ENCODE measurements at places on chromosomes 4 and X.

DNA sequence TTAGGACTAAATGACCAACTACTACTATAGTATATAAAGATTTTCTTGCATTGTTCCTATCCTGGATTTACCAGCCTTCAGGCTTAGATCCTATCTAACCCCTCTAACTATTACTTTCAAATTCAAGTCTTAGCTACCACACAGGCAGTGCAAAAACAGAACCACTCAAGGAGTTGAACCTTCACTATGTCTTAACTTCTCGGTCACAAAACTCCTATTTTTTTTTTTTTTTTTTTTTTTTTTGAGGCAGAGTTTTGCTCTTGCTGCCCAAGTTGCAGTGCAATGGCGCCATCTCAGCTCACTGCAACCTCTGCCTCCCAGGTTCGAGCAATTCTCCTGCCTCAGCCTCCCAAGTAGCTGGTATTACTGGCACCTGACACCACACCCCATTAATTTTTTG is 6.3 kb upstream of the FAM200B start:
- no peaks in the 10 kb centered on the region for H3K36me3 ChIP-seq
- no peaks in the 10 kb centered on the region for H3K4me1 ChIP-seq
- no peak for DNase-seq
- H3K27me3 ChIP-seq = no peaks in the 10 kb centered on the region

DNA sequence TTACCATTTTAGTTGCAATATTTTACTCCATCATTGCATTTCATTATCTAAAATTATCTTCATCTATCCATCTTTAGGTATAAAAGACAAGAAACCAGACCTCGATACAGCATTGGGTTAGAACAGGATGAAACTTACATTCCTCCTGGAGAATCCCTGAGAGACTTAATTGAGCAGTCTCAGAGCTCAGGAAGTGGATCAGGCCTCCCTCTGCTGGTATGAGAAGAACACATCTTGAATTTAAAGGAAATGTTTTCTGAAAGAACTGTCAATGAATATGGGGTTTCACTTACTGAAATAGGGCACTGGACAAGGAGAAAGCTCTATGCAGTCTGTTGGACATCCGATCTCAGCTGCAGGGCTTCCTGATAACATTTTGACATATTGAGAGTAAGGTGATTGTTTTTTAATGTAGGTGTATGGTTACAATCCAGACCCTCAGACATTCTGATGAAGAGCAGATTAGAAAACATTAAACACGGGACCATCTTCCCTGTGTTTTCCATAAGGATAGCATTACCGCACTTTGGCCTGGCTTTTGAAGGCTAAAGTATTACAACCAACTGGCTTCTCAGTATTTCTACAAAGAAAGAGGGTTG is 367.2 kb downstream of the BMPR1B start:
- peaks cover 9% of the 10 kb centered on the region for H3K4me1 ChIP-seq
- H3K36me3 ChIP-seq = no peaks in the 10 kb centered on the region
- H3K27ac ChIP-seq = no peak overlapping the region
- no peak for DNase-seq
- H3K4me3 ChIP-seq = no peak overlapping the region

- H3K4me1 ChIP-seq = peaks cover 2% of the 10 kb centered on the region
- DNase-seq = no peak
- no peak overlapping the region for H3K27ac ChIP-seq
- no peaks in the 10 kb centered on the region for H3K36me3 ChIP-seq
- no peak overlapping the region for H3K4me3 ChIP-seq
- no peaks in the 10 kb centered on the region for H3K27me3 ChIP-seq
These were observed 222.4 kb upstream of the ANKRD50 start for GRCh38 chr4:124934916-124935315.

GRCh38 chr4:143384381-143384994 is 47.8 kb downstream of the GAB1 start:
- DNase-seq = no peak
- H3K4me1 ChIP-seq = peaks cover 90% of the 10 kb centered on the region
- H3K36me3 ChIP-seq = no peaks in the 10 kb centered on the region
- H3K4me3 ChIP-seq = no peak overlapping the region
- H3K27me3 ChIP-seq = no peaks in the 10 kb centered on the region

DNA sequence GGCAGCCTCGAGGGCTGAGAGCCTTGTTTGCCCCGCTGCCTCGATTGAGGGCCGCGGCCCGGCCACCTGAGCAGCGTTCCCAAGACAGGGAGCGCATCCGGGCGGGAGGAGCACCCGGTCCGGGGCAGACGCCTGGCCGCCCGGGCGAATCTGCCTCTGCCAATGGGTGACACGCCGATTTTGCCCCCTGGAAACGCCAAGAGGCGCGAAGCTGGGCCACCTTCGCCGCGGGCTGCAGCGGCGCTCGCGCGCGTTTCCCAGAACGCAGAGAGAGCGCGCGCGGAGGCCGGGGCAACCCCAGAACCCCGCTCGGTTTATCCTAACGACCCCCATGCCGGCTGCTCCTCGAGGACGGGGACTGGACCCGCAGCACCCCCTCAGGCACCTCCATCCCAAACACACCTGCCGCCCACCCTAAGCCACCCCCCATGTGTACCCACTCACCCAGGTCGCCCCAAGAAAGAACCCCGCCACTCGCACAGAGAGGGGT is 575 bp downstream of the MAP7D2 start:
- H3K27me3 ChIP-seq = no peaks in the 10 kb centered on the region
- no peak overlapping the region for H3K27ac ChIP-seq
- H3K4me1 ChIP-seq = no peaks in the 10 kb centered on the region
- no peak for DNase-seq
- H3K4me3 ChIP-seq = peak overlapping the region; percentile 42

- H3K4me1 ChIP-seq = peaks cover 3% of the 10 kb centered on the region
- H3K36me3 ChIP-seq = no peaks in the 10 kb centered on the region
- DNase-seq = no peak
- H3K4me3 ChIP-seq = peak overlapping the region; percentile 18
- H3K27ac ChIP-seq = peak overlapping the region; percentile 27
These were observed 7.0 kb downstream of the PCDH10 start for GRCh38 chr4:133156096-133156495.

DNA sequence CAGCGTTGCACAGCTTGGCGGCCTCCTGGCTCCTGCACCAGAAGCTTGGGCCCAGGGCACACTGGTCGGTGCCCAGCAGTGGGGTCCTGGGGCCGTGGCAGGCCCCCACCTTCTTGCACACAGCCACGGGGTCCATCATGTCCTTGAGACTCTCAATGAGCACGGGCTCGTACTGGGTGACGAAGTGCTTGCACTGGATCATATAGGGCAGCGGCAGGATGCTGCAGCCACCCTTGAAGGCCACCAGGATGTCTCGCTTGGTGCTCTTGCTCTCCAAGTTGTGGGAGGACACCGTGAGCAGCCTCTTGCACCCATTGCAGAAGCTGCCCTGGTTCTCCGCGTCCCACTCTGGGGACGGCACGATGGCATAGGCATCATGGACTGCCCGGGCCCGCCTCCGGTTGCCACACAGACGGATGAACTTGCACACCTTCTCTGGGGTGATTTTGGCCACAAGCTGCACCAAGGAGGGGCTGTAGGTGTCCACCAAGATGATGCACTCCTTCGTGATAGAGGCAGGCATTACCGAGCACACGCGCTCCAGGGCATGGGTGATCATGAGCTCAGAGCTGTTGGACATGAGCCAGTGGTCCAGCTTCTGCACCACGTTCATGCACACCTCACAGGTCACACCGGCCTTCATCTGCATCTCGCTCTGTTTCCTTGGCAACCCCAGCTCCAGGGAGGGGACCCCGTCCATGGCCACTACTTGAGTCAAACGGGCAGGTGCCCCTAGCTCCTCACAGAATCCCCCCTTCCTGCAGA is 1.2 kb downstream of the PSAPL1 start:
- H3K4me1 ChIP-seq = no peaks in the 10 kb centered on the region
- no peak overlapping the region for H3K4me3 ChIP-seq
- no peaks in the 10 kb centered on the region for H3K36me3 ChIP-seq
- DNase-seq = no peak
- H3K27ac ChIP-seq = no peak overlapping the region

GRCh38 chr4:53532521-53532920 is 58.8 kb downstream of the LNX1 start:
- no peak for DNase-seq
- no peak overlapping the region for H3K4me3 ChIP-seq
- no peaks in the 10 kb centered on the region for H3K27me3 ChIP-seq
- peaks cover 5% of the 10 kb centered on the region for H3K4me1 ChIP-seq
- no peaks in the 10 kb centered on the region for H3K36me3 ChIP-seq

GRCh38 chrX:53383376-53384076 is 38.9 kb downstream of the SMC1A start:
- no peaks in the 10 kb centered on the region for H3K27me3 ChIP-seq
- peaks cover 25% of the 10 kb centered on the region for H3K36me3 ChIP-seq
- no peaks in the 10 kb centered on the region for H3K4me1 ChIP-seq
- H3K4me3 ChIP-seq = no peak overlapping the region
- DNase-seq = no peak
- no peak overlapping the region for H3K27ac ChIP-seq

DNA sequence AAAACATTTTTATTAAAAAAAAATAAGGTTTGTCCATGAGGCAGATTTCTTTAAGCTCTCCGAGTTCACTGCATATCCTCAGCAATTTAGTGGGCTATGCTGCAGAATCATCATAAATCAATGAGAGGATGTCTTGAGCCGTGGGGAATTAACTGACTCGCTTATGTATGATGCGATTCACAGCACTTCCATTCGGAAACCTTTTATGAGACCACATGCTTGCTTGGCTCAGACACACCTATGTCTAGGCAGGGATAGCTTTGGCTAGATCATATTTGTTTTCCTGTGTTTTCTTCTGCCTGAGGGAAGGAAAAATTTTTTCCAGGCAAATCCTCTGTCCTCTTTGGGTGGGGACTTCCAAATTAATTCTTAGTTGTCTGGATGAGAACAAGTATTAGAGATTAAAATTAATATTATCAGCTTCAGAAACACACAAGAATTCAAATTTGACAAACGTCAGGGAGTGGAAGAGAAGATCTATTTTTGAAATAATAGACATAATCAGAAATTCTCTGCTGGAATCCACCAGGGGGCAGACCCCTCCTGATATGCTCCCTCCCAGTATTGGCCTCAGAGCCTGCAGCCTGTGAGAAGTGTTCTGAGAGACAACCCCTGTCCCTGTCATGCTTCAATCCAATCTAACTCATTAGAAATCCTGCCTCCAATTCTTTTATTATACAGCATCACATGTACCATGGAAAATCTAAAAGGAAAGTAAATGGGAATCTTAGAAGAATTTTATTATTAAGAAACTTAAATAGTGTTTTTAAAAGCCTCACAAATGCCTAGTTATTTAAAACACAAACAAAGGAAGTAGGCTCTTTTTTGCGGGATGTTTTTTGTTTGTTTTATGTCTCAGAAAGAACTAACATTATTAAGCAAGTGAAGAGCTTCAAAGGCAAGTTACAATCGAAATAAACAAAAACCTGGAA is 345.1 kb upstream of the TACR3 start:
- no peaks in the 10 kb centered on the region for H3K27me3 ChIP-seq
- no peak for DNase-seq
- no peak overlapping the region for H3K27ac ChIP-seq

DNA sequence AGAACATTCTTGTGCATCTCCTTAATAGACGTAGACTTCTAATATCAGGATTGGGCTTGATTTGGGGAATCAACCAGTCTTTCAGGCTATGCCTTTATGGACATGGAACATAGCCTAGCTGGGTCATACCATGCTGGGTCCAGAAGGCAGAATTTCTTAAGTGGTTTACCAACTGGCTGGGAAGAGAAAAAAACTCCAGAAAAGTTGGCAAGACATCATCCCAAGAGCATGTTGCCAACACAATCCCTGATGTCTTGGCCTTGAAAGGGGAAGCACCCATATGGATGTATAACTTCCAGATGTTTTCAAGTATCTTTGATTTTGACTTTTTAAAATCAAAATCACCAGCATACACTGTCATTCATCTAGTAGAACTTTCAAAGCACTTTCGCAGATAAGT is 138.0 kb upstream of the FGF13 start:
- H3K4me1 ChIP-seq = no peaks in the 10 kb centered on the region
- H3K4me3 ChIP-seq = no peak overlapping the region
- no peak overlapping the region for H3K27ac ChIP-seq
- H3K27me3 ChIP-seq = no peaks in the 10 kb centered on the region

GRCh38 chr4:174449944-174450785 is 72.1 kb downstream of the HPGD start:
- H3K4me3 ChIP-seq = no peak overlapping the region
- no peak overlapping the region for H3K27ac ChIP-seq
- no peaks in the 10 kb centered on the region for H3K4me1 ChIP-seq

- no peaks in the 10 kb centered on the region for H3K27me3 ChIP-seq
- H3K4me3 ChIP-seq = peak overlapping the region; percentile 33
- no peak for DNase-seq
These were observed 173.8 kb downstream of the ADGRL3 start for GRCh38 chr4:61373901-61374440.

- no peaks in the 10 kb centered on the region for H3K36me3 ChIP-seq
- no peaks in the 10 kb centered on the region for H3K4me1 ChIP-seq
- DNase-seq = no peak
- no peak overlapping the region for H3K27ac ChIP-seq
- no peak overlapping the region for H3K4me3 ChIP-seq
These were observed 39.6 kb upstream of the NKX1-1 start for GRCh38 chr4:1445716-1446445.

GRCh38 chrX:116607776-116608175 is 145.0 kb upstream of the CT83 start:
- no peaks in the 10 kb centered on the region for H3K36me3 ChIP-seq
- H3K4me3 ChIP-seq = no peak overlapping the region
- DNase-seq = no peak
- no peak overlapping the region for H3K27ac ChIP-seq
- no peaks in the 10 kb centered on the region for H3K4me1 ChIP-seq

GRCh38 chr4:140884431-140885058 is 128.4 kb upstream of the TBC1D9 start:
- H3K36me3 ChIP-seq = no peaks in the 10 kb centered on the region
- H3K27ac ChIP-seq = no peak overlapping the region
- no peak overlapping the region for H3K4me3 ChIP-seq

GRCh38 chr4:6002492-6002833 is 15.8 kb downstream of the C4orf50 start:
- H3K27ac ChIP-seq = no peak overlapping the region
- H3K4me3 ChIP-seq = no peak overlapping the region
- no peaks in the 10 kb centered on the region for H3K27me3 ChIP-seq
- H3K4me1 ChIP-seq = no peaks in the 10 kb centered on the region

DNA sequence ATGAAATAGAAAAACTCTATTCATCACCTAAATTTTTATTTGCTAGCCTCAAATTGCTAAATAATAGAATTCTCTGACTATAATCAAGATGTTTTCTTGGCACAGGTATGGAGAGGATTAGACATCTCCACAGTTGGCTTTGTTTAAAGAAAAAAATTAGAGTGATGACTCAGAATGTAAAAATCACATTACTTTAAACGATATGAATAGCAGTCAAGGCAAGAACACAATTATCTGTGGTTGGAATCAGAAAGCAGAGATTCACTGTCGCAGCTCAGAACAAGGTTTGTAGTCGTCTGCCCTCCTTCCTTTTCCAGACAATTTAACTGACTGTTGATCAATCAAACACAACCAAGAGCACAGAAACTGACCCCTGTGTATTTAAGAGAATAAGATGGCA is 32.2 kb upstream of the CCKAR start:
- no peak overlapping the region for H3K4me3 ChIP-seq
- H3K27me3 ChIP-seq = no peaks in the 10 kb centered on the region
- H3K36me3 ChIP-seq = no peaks in the 10 kb centered on the region
- no peak overlapping the region for H3K27ac ChIP-seq
- no peak for DNase-seq
- H3K4me1 ChIP-seq = no peaks in the 10 kb centered on the region

Data from thoracic aorta (tissue), 2 donors.